Activated CD4-positive, alpha-beta T cell treated with anti-CD3 and anti-CD28 coated beads for 36 hours (primary cell): ENCODE measurements at places on chromosomes 4 and X. TPM values are rescaled to one million over a fixed set of nuclear protein-coding genes. Genes with fewer than 3 reads are reported as not detected.

Gene PCYT1B
- 0.44 TPM for total RNA-seq

Gene ABLIM2
- total RNA-seq = 0.64 TPM

GRCh38 chr4:37839426-37839825 is 12.9 kb downstream of the PGM2 start:
- H3K36me3 ChIP-seq = peaks cover 61% of the 10 kb centered on the region
- DNase-seq = no peak
- peaks cover 31% of the 10 kb centered on the region for H3K4me1 ChIP-seq
- no peak overlapping the region for H3K4me3 ChIP-seq
- H3K27me3 ChIP-seq = no peaks in the 10 kb centered on the region
- no peak overlapping the region for H3K27ac ChIP-seq

Gene FGG
- not detected for total RNA-seq

GRCh38 chrX:16320765-16321355 is 153.6 kb downstream of the MAGEB17 start:
- H3K27me3 ChIP-seq = no peaks in the 10 kb centered on the region
- no peak for DNase-seq
- H3K4me3 ChIP-seq = no peak overlapping the region
- H3K27ac ChIP-seq = no peak overlapping the region
- H3K36me3 ChIP-seq = no peaks in the 10 kb centered on the region

Gene SLC16A2
- 1.2 TPM for total RNA-seq

DNA sequence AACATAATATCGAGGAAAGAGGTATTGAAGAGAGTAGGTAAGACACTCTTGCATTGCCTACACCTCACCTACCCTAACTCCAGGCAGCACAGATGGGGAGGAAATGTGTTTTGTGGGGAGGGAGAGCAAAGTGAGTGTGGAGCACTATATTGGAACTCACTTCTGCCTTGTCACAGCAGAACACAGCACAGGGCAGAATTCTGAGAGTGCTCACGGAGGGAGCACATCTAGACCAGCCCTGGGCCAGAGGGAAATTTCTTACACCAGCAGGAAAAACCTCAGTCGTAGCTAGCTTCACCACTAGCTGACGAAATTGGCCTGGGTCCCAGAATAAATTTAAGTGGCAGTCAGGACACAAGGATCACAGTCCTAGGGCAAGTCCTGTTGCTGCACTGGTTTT is 517.3 kb downstream of the TMA16 start:
- DNase-seq = no peak
- H3K4me3 ChIP-seq = no peak overlapping the region
- H3K4me1 ChIP-seq = peaks cover 20% of the 10 kb centered on the region
- H3K27ac ChIP-seq = no peak overlapping the region
- H3K36me3 ChIP-seq = peaks cover 3% of the 10 kb centered on the region

GRCh38 chr4:47383829-47384427 is 79.6 kb downstream of the COMMD8 start:
- no peak overlapping the region for H3K4me3 ChIP-seq
- no peak overlapping the region for H3K27ac ChIP-seq
- DNase-seq = no peak

GRCh38 chrX:107766470-107767150 is 9.0 kb downstream of the TSC22D3 start:
- H3K36me3 ChIP-seq = no peaks in the 10 kb centered on the region
- no peak overlapping the region for H3K4me3 ChIP-seq
- H3K4me1 ChIP-seq = peaks cover 8% of the 10 kb centered on the region
- no peaks in the 10 kb centered on the region for H3K27me3 ChIP-seq
- no peak for DNase-seq

DNA sequence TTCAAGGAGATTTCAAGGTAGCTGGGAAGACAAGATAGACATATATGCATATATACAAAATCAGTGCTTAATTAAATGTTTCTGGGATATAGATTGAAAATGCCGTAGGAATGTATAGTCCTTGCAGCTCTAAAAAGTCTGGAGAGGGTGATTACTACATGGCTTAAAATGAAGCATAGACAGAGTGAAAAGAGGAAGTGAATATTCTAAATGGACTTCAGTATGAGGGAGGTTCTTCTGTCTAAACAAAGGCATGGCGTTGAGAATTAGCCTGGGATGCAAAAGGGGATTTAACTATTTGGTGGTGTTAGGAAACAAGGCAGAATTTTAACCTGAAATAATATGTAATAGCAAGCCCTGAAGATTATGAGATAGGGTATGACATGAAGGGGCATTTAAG is 141.5 kb upstream of the FRMPD4 start:
- H3K27ac ChIP-seq = no peak overlapping the region
- no peak for DNase-seq
- H3K4me3 ChIP-seq = no peak overlapping the region
- peaks cover 3% of the 10 kb centered on the region for H3K27me3 ChIP-seq
- no peaks in the 10 kb centered on the region for H3K36me3 ChIP-seq

DNA sequence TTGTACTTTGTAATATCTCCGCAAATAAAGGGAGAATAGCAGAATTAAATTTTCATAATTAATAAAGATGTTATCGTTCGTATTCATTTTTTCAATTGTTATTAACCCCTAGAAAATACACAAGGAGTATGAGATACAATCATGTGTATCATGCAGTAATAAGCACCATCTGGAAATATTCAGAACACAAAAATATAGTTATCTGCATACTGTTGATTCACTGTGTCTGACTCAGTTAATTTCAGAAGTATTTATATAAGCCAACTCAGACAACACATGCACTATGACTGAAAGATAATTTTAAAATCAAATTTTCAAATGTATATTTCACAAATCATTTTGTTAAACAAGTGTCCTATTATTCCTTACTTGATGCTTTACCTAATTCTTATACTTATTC is 1954.8 kb downstream of the ARAP2 start:
- H3K4me1 ChIP-seq = no peaks in the 10 kb centered on the region
- H3K27me3 ChIP-seq = no peaks in the 10 kb centered on the region
- H3K27ac ChIP-seq = no peak overlapping the region
- H3K4me3 ChIP-seq = no peak overlapping the region
- DNase-seq = no peak

DNA sequence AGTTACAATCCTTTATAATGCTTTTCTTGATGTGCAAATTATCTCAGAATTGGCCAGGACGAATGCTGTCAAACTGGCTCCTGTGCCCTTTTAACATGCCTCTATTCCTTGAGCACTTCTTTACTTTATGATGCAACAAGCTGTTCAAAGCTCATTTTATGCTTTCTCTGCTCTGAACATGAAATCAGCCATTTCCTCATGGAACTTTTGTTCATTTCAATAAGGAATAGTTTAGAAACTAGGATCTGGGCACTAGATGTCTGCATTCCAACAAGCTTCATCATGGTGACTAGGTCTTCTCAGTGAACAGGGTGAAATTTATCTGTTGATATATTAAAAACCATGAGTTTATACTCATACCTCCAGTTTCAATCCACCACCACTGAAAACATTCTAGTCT is 87.3 kb upstream of the TEX13A start:
- DNase-seq = no peak
- H3K27me3 ChIP-seq = no peaks in the 10 kb centered on the region
- no peaks in the 10 kb centered on the region for H3K4me1 ChIP-seq
- H3K4me3 ChIP-seq = no peak overlapping the region
- no peaks in the 10 kb centered on the region for H3K36me3 ChIP-seq

- H3K27me3 ChIP-seq = peaks cover 32% of the 10 kb centered on the region
- no peak overlapping the region for H3K27ac ChIP-seq
- DNase-seq = peak; percentile 65
- H3K4me1 ChIP-seq = peaks cover 25% of the 10 kb centered on the region
Measured at GRCh38 chrX:40006106-40007017, 91.4 kb downstream of the BCOR start.

DNA sequence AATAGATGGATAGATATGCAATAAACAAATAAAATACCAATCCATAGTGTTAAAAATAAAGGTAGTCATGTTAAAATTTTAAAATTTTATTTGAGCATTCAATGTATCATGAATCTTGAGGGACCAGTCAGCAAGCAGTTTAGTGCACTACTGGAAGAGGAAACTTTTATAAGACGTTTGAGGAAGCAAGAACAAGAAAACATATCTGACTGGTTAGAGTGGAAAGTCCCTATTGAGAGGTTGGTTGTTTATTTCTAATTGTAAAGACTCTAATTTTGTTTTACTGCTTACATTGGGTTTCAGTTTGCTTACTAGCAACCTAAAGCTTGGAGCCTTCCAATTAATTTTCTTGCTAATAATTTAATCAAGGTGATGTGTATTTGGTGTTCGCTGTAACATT is 786.2 kb downstream of the RAB28 start:
- H3K36me3 ChIP-seq = no peaks in the 10 kb centered on the region
- H3K4me1 ChIP-seq = no peaks in the 10 kb centered on the region
- DNase-seq = no peak
- H3K4me3 ChIP-seq = no peak overlapping the region
- H3K27ac ChIP-seq = no peak overlapping the region

GRCh38 chrX:104469771-104470170 is 96.2 kb upstream of the IL1RAPL2 start:
- H3K36me3 ChIP-seq = no peaks in the 10 kb centered on the region
- H3K27ac ChIP-seq = no peak overlapping the region
- no peak overlapping the region for H3K4me3 ChIP-seq
- DNase-seq = no peak
- H3K27me3 ChIP-seq = no peaks in the 10 kb centered on the region

- DNase-seq = no peak
- H3K27me3 ChIP-seq = peaks cover 4% of the 10 kb centered on the region
- peaks cover 18% of the 10 kb centered on the region for H3K4me1 ChIP-seq
Measured at GRCh38 chrX:47574076-47574546, 8.1 kb upstream of the TIMP1 start.

Gene GASK1B
- not detected for total RNA-seq

DNA sequence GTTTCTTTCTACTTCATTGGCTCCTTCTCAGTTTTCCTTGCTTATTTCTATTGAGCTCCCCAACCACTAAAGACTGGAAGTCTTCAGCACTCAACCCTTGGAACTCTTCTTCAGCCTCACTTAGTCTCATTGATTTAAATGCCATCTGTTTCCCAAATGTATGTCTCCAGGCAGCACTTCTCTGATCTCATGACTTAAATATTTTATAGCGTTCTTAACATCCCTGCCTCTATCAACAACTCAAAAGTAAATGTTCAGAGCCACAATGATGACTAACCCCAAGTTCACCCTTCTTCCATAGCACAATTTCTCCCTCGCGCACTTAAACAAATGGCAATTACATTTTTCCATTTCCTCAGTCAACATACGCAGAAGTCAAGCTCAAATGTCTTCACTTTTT is 1393.3 kb downstream of the ARAP2 start:
- no peaks in the 10 kb centered on the region for H3K27me3 ChIP-seq
- H3K36me3 ChIP-seq = no peaks in the 10 kb centered on the region
- H3K27ac ChIP-seq = no peak overlapping the region
- H3K4me1 ChIP-seq = no peaks in the 10 kb centered on the region
- H3K4me3 ChIP-seq = no peak overlapping the region

- no peak overlapping the region for H3K27ac ChIP-seq
- H3K27me3 ChIP-seq = no peaks in the 10 kb centered on the region
- no peaks in the 10 kb centered on the region for H3K4me1 ChIP-seq
- H3K36me3 ChIP-seq = no peaks in the 10 kb centered on the region
Measured at GRCh38 chrX:9758021-9758638, 7.5 kb downstream of the GPR143 start.

GRCh38 chr4:84442778-84443177 is 56.3 kb downstream of the NKX6-1 start:
- H3K27me3 ChIP-seq = peaks cover 17% of the 10 kb centered on the region

DNA sequence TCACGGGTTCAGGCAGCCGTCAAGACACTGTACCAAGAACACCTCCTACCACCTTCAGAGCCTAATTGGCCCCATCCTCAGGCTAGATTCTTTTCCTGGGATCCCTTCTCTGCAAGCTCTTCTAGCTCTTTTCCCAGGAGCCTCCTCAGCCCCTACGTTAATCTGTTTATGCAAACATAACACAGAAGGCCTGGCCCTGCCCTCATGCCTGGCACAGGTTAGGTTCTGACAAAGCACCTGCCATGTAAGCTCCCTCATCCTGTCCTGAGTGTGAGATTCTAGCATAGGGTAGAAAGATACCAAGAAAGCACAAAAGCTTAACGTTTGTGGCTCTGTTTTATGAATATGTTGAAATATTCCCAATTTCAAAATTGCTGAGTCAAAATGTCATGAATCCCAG is 93.6 kb downstream of the IRF2 start:
- no peak overlapping the region for H3K4me3 ChIP-seq
- H3K27me3 ChIP-seq = no peaks in the 10 kb centered on the region

GRCh38 chrX:51026862-51027261 is 116.3 kb downstream of the BMP15 start:
- H3K27me3 ChIP-seq = peaks cover 2% of the 10 kb centered on the region
- H3K27ac ChIP-seq = no peak overlapping the region
- no peaks in the 10 kb centered on the region for H3K36me3 ChIP-seq
- no peak for DNase-seq

DNA sequence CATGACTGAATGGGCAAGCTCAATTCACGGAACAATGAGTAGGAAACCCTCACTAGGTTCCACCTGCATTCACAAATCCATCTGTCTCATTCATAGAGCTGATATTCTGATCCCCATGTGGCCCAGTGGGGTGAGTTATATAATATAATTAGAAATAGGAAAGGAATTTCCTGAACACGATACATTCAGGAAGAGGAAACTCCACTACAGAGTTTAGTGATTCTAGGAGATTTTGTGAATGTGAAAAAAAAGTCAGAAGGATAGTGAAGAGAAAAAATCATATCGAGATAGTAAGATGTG is 471.2 kb downstream of the GASK1B start:
- DNase-seq = no peak
- H3K4me3 ChIP-seq = no peak overlapping the region
- H3K27me3 ChIP-seq = no peaks in the 10 kb centered on the region
- no peaks in the 10 kb centered on the region for H3K36me3 ChIP-seq
- no peak overlapping the region for H3K27ac ChIP-seq
- no peaks in the 10 kb centered on the region for H3K4me1 ChIP-seq

DNA sequence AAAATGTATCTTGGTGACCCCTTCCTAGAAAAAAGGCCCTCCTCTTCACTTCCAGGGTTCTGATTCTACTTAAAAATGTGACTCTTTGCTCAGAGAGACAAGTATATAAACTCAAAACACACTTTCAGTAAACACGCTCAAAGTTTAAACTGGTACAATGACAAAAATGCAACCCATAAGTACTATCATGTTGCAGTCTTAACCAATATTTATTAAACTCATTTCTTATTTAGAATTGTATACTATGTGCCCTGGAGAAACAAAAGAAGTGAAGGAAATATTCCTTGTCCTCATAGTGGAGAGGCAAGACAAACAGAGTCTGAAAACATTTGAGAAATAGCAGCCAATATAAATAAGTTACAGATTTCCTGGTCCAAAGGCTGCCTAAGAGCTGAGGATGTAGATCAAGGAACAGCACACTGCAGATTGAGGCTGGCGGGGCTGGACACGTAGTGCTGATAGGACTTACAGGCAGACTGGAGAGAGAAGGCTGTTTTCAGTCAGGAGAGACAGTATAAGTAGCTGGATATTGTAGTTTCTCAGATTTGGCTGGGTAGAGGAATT is 39.1 kb upstream of the ANXA3 start:
- H3K27ac ChIP-seq = no peak overlapping the region
- H3K4me3 ChIP-seq = no peak overlapping the region
- no peak for DNase-seq
- H3K4me1 ChIP-seq = no peaks in the 10 kb centered on the region
- no peaks in the 10 kb centered on the region for H3K27me3 ChIP-seq
